ENCODE measurements at places on chromosomes 2 and 18. TPM values are rescaled to one million over a fixed set of nuclear protein-coding genes. Genes with fewer than 3 reads are reported as not detected.

- DNase-seq, result no peak
- H3K4me1 ChIP-seq, result no peaks in the 10 kb centered on the region
- H3K27me3 ChIP-seq, result no peaks in the 10 kb centered on the region
Observed at GRCh38 chr18:66553824-66554223, 50.1 kb downstream of the CDH19 start.

Gene SERPINB10
- polyA plus RNA-seq, result not detected

DNA sequence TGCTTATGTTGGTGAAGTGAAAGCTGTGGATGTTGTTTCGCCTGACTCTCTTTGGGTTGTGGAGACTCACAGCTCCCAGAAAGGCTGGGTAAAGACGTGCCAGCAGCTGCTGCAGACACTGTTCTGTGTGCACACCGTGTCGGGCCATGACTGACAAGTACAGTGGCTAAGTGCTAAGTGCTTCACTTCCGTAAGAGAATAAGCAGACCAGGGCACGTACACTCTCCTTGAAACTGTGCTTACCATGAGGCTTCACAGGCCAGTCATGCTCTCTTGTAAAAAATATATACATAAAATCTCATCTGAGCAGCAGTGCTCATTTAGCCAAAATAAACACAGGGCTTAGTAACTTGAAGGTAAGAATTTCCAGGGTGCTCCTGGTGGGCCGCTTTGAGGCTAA, 86.0 kb downstream of the NRP2 start:
- H3K36me3 ChIP-seq, result no peaks in the 10 kb centered on the region
- H3K27ac ChIP-seq, result no peak overlapping the region
- H3K27me3 ChIP-seq, result no peaks in the 10 kb centered on the region

- H3K27ac ChIP-seq, result peak overlapping the region; percentile 68
- peak; percentile 61 for DNase-seq
- peaks cover 12% of the 10 kb centered on the region for H3K4me1 ChIP-seq
- no peaks in the 10 kb centered on the region for H3K27me3 ChIP-seq
- peak overlapping the region; percentile 38 for H3K4me3 ChIP-seq
- H3K36me3 ChIP-seq, result no peaks in the 10 kb centered on the region
Observed at GRCh38 chr2:11540148-11540995, 6.5 kb downstream of the GREB1 start.

Gene ZNF397
- polyA plus RNA-seq, result 28.9 TPM

DNA sequence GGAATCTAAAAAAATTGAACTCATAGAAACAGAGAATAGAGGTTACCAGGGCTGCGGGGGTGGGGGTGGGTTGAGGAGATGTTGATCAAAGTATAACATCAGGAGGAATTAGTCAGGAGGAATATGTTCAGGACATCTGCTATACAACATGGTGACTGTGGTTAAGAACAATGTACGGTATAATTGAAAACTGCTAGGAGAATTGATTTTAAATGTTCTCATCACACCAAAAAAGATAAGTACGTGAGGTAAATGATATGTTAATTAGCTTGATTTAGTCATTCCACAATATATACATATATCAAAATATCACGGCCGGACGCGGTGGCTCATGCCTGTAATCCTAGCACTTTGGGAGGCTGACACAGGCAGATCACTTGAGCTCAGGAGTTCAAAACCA, 140.2 kb downstream of the MTCL1 start:
- H3K4me1 ChIP-seq, result no peaks in the 10 kb centered on the region
- H3K27ac ChIP-seq, result no peak overlapping the region
- H3K36me3 ChIP-seq, result no peaks in the 10 kb centered on the region

Gene ADNP2
- 6.7 TPM for polyA plus RNA-seq

Gene ACOXL
- 0.31 TPM for polyA plus RNA-seq
